ENCODE measurements at places on chromosomes 3 and 15.

- DNase-seq = no peak
Observed at GRCh38 chr3:104523136-104523535, 843.6 kb upstream of the ALCAM start.

DNA sequence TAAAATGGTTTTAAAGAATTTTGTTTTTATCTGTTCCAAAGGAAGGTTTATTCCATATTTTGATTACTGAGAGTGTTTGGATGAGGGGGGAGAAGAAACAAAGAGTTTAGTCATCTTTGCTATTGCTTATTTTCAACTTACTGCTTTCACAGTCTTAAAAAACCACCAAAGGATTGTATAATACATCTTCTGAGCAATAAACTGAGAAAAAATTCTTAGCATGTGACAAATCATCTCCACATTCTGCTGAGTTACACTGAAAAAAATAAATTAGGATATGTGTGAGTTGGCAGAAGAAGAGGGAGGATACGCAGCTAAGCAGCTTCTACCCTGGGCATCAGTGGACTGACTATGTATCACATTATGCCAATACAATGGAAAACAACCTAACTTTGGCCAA is 23.2 kb upstream of the ACTC1 start:
- DNase-seq = no peak

GRCh38 chr3:38006031-38006430 is 15.4 kb downstream of the VILL start:
- DNase-seq = no peak

- DNase-seq = no peak
Observed at GRCh38 chr3:64187065-64187959, 38.0 kb downstream of the PRICKLE2 start.

- DNase-seq = no peak
Observed at GRCh38 chr3:52774066-52774713, 3.2 kb upstream of the ITIH1 start.

DNA sequence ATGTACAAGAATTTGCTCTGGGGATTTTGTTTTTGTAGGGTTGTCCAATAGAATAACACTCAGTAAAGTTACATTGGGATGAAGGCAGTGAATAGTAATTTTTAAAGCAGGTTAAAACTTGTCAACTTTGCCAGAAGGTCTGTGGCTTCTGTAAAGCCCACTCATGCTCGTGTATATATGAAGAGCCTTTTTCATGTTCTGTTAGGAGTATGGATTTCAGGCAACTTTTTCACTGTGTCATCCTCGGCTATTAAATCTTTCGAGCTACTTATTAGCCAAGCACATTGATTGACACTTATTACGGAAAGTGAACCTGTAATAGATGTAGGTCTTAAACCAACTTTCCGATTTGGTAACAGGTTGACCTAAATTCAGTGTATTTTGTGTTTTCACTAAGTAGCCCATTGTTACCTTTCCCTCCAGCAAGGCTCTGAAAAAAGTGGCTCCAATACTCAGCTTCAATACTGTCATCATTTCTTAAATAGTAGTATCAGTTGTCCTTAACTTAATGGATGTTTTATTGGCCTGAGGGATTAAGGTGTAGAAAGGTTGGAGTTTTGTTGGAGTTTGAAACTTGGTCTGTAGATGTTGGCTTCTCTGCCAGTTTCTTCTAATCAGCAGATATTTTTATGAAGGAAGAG is 1.7 kb downstream of the PAK2 start:
- DNase-seq = no peak

GRCh38 chr3:132135628-132136333 is 101.0 kb upstream of the CPNE4 start:
- DNase-seq = no peak

DNA sequence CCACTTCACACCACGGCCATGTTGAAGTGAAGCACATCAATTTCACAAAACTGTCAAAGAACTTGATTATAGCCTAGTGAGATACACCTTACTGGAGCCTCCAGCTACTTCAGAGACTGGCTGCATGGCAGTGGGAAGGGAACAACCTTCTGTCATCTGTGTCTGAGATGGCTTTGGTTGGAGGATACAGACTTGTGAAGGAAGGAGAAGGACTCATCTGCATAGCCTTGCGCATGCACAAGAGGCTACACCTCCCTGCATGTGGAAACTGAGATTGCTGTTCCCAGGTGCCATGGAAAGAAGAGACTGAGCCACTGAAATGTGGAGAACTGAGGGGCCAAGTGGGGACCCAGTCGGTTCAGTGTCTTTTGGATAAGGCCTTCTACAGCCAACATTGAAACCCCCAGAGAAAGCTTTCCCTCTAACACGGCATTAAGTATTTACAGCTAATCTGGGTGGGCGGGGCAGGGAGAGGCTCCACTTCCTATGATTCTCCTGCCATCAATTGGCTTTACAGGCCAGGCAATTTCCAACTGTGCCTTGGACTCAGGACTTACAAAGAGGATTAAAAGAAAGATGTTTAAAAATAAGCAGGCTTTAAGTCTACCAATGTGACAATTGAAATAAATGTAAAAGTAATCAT is 58.8 kb downstream of the IL16 start:
- DNase-seq = no peak

GRCh38 chr3:177061369-177061768 is 135.9 kb downstream of the TBL1XR1 start:
- no peak for DNase-seq

- no peak for DNase-seq
Observed at GRCh38 chr3:176428552-176428951, 768.7 kb downstream of the TBL1XR1 start.

DNA sequence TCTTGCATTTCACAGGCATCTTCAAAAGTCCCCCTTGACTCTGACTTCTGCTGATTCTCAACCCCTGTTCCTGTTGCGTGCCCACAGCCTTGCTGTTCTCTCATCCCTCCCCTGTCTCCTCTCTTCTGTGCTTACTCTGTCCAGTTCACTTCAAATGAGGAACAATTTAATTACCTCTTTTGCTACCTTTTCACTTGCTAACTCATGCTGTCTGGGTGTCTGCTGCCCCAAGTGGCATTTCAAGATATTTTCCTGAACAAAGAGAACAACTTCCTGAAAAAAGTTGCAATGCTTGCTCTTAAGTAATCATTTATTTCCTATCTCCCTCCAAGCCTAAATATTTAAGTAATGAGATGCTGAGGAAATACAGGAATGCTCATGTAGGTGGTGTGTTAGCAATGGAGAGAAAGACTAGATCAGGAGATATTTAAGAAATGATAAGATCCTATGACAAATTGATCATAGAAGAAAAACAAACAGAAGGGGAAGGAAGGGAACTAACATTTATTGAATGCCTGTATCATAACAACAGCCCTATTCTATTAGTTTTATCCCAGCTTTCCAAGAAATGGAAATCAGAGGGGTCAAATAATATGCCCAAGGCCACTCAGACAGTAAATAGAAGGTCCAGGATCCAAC is 42.2 kb downstream of the SV2B start:
- DNase-seq = no peak

GRCh38 chr3:120497818-120498217 is 47.0 kb upstream of the FSTL1 start:
- no peak for DNase-seq
